ENCODE measurements at places on chromosomes 1 and 21. TPM values are rescaled to one million over a fixed set of nuclear protein-coding genes. Genes with fewer than 3 reads are reported as not detected.

The DAB1 gene
- not detected for total RNA-seq

The ROR1 gene
- total RNA-seq, result not detected

The KLHL17 gene
- total RNA-seq, result 32.4 TPM

The RNU1-1 gene
- total RNA-seq, result 922 TPM

The TAF1A gene
- 10.5 TPM for total RNA-seq

The DIO1 gene
- total RNA-seq, result not detected

The CASQ2 gene
- total RNA-seq, result not detected

The ALX3 gene
- not detected for total RNA-seq

The WASF2 gene
- total RNA-seq, result 113 TPM

DNA sequence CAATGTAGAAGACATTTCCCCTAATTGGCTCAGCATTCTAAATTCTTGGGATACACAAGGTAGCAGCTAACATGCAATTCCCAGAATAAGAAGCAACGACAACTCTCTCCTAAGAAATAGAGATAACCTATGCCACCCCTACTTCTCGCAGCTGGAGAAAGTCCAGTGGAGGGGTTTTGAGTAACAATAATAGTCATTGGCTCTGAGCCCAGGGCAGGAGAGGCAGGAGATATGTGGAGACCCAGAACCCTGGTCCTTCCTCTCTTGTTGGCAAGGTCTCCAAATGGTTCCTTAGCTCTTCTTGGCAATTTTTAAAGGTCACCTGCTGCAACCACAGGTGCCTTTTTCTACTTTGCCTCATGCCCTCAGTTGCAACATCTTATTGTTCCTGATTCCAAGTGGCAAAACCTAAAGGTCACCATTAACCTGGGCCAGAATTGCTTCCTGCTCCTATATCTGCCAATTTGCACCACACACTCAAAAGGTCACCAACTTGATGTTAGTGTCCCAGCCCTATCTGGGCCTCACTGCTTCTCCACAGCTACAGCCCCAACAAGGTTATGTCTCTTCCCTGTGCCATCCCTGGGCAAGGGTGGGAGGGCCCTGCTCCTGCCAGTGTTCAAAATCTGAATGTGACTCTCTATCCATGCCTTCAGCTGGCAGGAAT lies 36.7 kb downstream of the TBX15 start:
- no peak overlapping the region for H3K27ac ChIP-seq
- no peak for DNase-seq
- H3K4me1 ChIP-seq, result no peaks in the 10 kb centered on the region
- no peak overlapping the region for H3K4me3 ChIP-seq

DNA sequence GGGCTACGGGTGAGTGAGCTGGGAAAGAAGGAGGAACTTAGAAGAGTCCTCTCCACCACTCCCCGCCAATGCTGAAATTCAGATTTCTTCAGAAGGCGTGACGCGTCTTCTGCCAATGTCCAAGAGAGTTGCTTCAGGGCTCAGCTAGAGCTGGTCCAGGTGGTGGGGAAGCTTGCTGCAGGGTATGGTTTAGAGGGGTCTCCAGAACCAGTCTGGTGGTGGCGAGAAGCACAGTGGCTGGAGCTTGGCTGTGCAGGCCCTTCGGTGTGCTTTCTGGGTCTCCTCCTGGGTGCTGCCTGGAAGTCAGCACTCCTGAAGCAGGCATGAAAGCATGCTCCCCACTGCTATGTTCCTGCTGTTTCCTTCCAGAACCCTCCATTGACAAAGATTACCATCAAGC lies 387.2 kb downstream of the PTPRU start:
- H3K27ac ChIP-seq, result no peak overlapping the region
- no peaks in the 10 kb centered on the region for H3K36me3 ChIP-seq
- no peaks in the 10 kb centered on the region for H3K4me1 ChIP-seq
- DNase-seq, result peak; percentile 18
- H3K4me3 ChIP-seq, result no peak overlapping the region

GRCh38 chr1:181312946-181313345 lies 170.4 kb upstream of the CACNA1E start:
- no peak overlapping the region for H3K4me3 ChIP-seq
- peaks cover 4% of the 10 kb centered on the region for H3K4me1 ChIP-seq
- H3K36me3 ChIP-seq, result no peaks in the 10 kb centered on the region
- H3K27ac ChIP-seq, result no peak overlapping the region

- peaks cover 1% of the 10 kb centered on the region for H3K36me3 ChIP-seq
- peak overlapping the region; percentile 65 for H3K4me3 ChIP-seq
- peaks cover 19% of the 10 kb centered on the region for H3K27me3 ChIP-seq
- peak overlapping the region; percentile 87 for H3K27ac ChIP-seq
Measured at GRCh38 chr1:205285381-205286101, 36.0 kb downstream of the NUAK2 start.

DNA sequence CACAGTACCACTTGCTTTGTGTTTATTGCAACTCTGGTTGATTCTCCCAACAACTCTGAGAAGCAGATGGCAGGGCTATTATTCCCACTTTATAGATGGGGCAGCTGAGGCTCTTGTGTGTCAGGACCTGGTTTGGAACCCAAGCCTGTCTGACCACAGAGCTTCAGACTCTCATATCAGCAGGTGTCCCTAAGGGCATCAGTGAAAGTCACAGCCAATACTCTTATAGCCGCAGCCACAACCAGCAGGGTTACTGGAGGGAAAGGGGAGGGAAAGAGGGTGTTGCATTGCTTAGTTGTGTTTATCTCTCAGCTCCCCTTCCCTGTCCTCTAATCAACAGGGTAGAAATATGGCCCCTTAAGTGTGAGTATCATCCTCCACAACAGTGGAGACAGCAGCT lies 304.0 kb downstream of the RRAGC start:
- peaks cover 39% of the 10 kb centered on the region for H3K27me3 ChIP-seq
- H3K4me1 ChIP-seq, result peaks cover 47% of the 10 kb centered on the region
- H3K4me3 ChIP-seq, result no peak overlapping the region
- no peak for DNase-seq
- no peak overlapping the region for H3K27ac ChIP-seq

- H3K36me3 ChIP-seq, result no peaks in the 10 kb centered on the region
- no peak overlapping the region for H3K27ac ChIP-seq
Measured at GRCh38 chr21:31289702-31290101, 54.4 kb downstream of the TIAM1 start.

- no peak for DNase-seq
- no peaks in the 10 kb centered on the region for H3K36me3 ChIP-seq
- H3K27me3 ChIP-seq, result no peaks in the 10 kb centered on the region
- no peak overlapping the region for H3K4me3 ChIP-seq
- H3K4me1 ChIP-seq, result no peaks in the 10 kb centered on the region
Measured at GRCh38 chr21:16983420-16983819, 529.4 kb upstream of the CXADR start.

DNA sequence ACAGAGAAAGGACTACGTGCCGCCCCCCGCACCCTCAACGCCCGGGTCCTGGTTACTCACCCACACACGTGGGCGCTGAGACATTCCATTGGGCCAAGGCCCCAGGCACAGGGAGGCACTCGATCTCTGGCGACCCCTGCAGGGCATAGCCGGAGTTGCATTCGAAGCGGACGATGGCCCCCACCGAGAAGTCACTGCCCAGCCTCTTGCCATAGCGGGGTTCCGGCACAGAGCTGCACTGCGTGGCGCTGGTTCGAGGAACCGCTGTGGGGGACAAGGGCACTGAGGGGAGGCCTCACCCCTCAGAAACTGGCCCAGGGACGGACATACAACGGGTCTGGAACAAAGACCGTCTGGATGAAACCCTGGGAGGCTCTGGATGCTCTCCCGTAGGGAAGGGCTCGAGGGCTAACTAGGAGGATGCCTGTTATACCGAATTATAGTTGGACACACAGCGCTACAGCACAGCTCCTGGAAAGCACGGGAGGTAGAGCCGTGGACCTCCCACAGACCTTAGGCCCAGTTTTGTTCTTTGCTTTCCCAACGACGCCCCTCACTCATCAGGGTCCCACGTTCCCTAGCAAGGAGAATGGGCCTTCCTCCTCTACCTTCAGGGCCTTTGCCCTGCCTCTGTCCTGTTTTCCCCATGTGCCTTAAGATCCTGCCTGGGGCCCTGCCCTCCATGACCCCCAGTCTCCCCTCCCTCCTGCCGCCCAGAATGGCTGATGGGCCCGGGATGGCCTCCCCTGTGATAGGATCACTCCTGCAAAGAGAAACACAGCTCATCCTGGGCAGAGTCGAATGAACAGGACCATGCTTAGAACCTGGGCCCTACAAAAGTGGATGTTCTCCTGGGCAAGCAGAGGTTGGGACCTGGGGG lies 152.8 kb downstream of the ZSCAN20 start:
- H3K4me1 ChIP-seq, result no peaks in the 10 kb centered on the region
- H3K27ac ChIP-seq, result no peak overlapping the region
- H3K27me3 ChIP-seq, result peaks cover 26% of the 10 kb centered on the region
- H3K36me3 ChIP-seq, result no peaks in the 10 kb centered on the region

DNA sequence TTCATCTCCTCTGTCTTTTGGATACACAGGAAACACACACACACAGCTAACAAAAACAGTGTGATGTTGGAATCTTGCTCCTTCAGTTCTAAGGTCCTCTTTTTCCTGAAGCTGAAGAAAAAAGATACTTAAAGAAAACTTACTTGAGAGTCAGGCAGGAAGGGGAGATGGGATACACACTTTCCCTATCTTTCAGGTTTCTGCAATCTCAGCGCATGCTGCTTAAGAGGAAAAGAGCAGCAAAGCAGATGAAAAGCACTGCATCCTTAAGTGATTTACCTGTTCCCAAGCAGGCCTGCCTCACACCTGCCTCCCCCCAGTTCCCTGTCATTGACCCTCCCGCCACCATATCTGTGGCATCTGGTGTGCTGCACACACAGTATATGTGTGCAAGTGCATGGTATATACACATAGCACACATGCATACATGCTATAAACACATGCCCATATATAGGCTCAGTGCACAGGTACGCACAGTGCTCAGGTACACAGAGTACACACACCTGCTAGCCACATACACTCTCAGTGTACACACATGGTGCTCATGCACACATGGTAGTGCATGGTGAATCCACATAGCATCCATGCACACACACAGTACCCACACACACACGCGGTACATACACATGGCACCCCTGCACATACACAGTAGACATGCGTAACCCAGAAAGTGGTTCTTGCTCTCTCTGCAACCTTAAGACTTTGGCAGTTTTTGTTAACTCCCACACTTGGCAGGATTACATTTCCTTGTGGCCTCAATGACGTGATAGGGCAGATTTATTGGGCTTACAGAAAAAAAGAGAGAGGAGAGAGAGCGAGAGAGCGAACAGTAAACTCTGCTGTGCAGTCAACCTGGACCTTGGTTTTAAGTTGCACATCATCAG lies 166.9 kb downstream of the TOMM20 start:
- H3K4me3 ChIP-seq, result peak overlapping the region; percentile 64
- no peak for DNase-seq
- H3K27ac ChIP-seq, result peak overlapping the region; percentile 89
- H3K27me3 ChIP-seq, result no peaks in the 10 kb centered on the region

DNA sequence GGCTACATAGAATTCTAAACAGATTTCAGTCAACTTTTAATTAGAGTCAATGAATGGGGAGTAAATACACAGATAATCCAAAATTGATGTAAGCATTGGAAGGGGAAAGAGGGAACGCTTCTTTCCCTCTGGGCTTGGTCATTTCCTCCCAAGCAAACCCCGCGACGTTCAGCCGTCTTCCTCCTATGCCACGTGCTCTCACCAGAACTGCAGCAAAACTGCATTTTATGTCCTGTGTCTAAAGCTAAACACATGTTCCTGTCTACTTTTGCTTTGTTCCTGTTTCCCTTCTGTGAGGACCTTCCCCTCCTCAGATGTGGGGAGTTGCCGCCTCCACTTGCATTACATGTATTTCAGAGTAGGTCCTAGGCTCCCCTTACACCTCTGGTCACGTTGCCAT lies 27.2 kb downstream of the UTP25 start:
- H3K27ac ChIP-seq, result no peak overlapping the region
- H3K27me3 ChIP-seq, result no peaks in the 10 kb centered on the region
- H3K4me1 ChIP-seq, result peaks cover 3% of the 10 kb centered on the region
- H3K36me3 ChIP-seq, result peaks cover 22% of the 10 kb centered on the region
- no peak for DNase-seq
- no peak overlapping the region for H3K4me3 ChIP-seq

DNA sequence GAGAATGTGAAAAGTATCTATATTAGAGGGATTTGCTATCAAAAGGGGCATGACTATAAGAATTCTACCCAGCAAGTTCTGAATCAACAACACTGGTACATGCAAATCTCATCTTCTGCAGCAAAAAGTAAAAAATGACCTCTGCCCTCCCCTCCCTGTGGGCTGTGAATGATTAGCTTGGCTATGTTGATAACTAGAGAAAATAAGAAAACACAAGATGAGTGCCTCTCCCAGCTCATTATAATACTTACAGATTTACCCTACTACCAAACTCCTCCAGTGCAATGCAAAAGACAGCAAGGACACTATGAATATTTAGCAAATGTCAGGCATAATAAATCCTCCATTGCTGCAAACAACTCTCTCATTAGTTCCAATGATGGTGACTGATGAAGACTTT lies 102.4 kb downstream of the SLC45A1 start:
- peaks cover 15% of the 10 kb centered on the region for H3K4me1 ChIP-seq
- no peak overlapping the region for H3K27ac ChIP-seq
- no peak for DNase-seq
- H3K4me3 ChIP-seq, result no peak overlapping the region
- peaks cover 4% of the 10 kb centered on the region for H3K27me3 ChIP-seq
- H3K36me3 ChIP-seq, result peaks cover 20% of the 10 kb centered on the region

- DNase-seq, result peak; percentile 37
- no peak overlapping the region for H3K4me3 ChIP-seq
- peaks cover 14% of the 10 kb centered on the region for H3K4me1 ChIP-seq
- no peak overlapping the region for H3K27ac ChIP-seq
- no peaks in the 10 kb centered on the region for H3K36me3 ChIP-seq
Measured at GRCh38 chr1:54543729-54544496, 4.1 kb upstream of the ACOT11 start.

GRCh38 chr1:41924911-41925310 lies 6.2 kb upstream of the HIVEP3 start:
- peaks cover 4% of the 10 kb centered on the region for H3K36me3 ChIP-seq
- H3K27me3 ChIP-seq, result peaks cover under 1% of the 10 kb centered on the region
- DNase-seq, result no peak
- no peak overlapping the region for H3K27ac ChIP-seq

- peak within 1 kb of the TSS; percentile 98 for H3K4me3 ChIP-seq
- DNase-seq, result no peak
- H3K36me3 ChIP-seq, result peaks cover 3% of the 10 kb centered on the region
Measured at GRCh38 chr1:155002464-155003226, at the start of gene ZBTB7B. ZBTB7B (plus strand) TSS chr1:155002802; CDS start chr1:155014661, 11,859 bp downstream.

GRCh38 chr1:93620172-93620840 lies 61.3 kb downstream of the BCAR3 start:
- H3K27me3 ChIP-seq, result peaks cover 29% of the 10 kb centered on the region
- no peak for DNase-seq
- no peak overlapping the region for H3K27ac ChIP-seq
- no peak overlapping the region for H3K4me3 ChIP-seq
- H3K4me1 ChIP-seq, result peaks cover 14% of the 10 kb centered on the region
- H3K36me3 ChIP-seq, result no peaks in the 10 kb centered on the region

Measured in activated CD8-positive, alpha-beta memory T cell treated with anti-CD3 and anti-CD28 coated beads, Interleukin-2, amount 10 ng/mL, durations not matched to agents 7 days and 5 days (primary cell).